ENCODE measurements at places on chromosomes 5 and 9.

GRCh38 chr5:65100911-65101631 lies 332.3 kb downstream of the CWC27 start:
- DNase-seq = peak; percentile 79

DNA sequence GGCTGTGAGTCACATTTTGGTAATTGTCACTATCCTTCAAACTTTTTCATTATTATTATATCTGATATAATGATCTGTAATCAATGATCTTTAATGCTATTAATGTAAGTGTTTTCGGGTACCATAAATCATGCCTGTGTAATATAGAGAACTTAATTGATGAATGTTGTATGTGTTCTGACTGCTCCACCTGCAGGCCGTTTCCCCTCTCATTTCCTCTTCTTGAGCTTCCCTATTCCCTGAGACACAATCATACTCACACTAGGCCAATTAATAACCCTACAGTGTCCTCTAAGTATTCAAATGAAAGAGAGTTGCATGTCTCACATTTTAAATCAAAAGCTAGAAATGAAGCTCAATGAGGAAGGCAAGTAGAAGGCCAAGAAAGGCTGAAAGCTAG lies 420.9 kb upstream of the SGCD start:
- DNase-seq = no peak

DNA sequence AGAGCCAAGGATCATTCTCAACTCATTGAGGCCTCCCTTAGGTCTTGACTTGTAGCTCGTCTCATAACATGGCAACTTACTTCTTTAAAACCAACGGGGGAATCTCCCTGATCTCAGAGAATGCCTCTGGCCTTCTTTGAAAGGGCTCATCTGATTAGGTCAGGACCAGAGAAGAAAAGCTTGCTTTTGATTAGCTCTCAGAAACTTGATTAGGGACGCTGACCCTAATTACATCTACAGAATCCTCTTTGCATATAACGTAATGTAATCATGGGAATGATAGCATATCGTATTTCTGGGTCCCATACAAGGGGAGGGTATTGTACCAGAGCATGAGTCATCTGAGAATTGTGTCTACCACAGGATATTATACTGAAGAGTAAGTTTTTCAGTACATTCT lies 125.1 kb upstream of the SH3GL2 start:
- DNase-seq = no peak

- DNase-seq = peak; percentile 54
These were observed 49.4 kb upstream of the COL5A1 start for GRCh38 chr9:134592018-134592818.

DNA sequence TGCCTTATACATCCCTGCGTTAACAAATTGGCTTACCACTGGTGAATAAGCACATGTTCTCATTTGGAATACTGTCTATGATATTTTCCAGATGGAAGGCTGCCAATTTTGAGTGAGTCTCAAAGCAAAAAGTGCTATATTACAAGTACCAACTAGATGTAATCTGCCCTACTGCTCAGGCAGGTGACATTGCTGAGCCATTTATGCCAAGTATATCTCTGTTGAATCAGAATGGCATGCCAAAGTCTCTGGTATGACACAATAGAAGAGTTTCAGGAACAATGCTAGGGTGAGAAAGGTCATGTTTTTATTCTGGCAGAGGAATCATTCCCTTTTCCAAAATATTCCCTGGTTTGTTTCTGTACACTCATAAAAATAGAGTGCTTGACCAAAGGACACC lies 356.5 kb downstream of the CDH9 start:
- no peak for DNase-seq

DNA sequence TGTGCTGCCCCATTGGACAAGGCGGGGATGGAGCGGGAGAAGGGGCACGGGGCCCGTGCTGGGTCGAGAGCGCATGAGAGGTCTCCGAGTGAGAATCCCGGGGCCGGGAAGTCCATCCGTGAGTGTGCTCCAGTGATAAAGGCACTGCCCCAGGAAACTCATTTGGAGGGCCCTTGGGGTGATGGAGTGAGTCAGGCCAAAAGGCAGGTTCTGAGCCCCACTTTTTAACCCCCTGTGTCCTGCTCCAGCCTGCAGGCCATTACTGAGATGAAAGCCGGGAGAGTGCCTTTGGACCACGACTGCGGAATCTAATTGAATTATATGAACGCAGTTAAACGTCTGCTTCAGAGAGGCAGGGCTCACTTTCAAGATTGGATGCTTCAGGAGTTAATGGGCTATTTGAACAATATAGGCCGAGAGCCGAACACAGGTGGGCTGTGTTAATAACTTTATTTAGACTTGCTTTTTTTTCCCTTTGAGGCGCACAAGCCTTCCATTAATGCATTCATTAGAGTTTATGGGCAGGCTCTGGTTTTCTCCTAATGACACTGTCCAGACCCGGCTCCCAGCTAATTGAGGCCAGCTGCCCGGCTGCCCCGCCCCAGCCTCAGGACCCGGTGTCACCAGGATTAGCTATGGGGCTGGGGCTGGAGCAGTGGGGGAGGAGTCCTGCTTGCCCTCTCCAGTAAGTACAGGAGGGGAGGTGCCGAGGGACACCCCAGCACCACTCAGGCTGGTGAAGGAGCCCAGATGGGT lies 79.1 kb upstream of the LMX1B start:
- peak; percentile 73 for DNase-seq

DNA sequence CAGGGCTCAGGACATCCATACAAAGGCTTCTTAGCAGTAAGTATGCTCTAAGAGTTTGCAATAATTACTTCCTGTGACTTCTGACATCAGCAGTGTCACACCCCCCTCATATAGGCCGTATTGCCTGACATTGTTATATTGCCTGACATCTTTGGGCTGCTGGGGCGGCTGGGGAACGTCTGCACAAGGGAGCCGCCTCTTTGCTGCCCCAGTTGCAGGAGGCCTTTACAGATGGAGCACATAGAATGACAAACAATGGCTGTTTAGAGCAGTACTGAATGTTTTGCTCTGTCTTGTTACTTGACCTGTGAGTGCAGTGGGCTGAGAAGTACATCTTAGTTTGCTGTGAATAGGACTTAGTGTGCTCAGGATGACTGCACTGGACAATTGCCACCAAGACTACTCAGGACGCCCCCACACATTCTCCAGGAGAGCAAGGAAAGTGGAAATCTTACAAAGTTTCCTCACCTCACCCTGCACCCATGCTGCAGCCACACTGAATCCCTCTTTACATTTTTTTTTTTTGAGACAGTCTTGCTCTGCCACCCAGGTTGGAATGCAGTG lies 65.4 kb upstream of the SPOCK1 start:
- no peak for DNase-seq

- DNase-seq = peak; percentile 48
These were observed 251.8 kb upstream of the DMRT1 start for GRCh38 chr9:589723-590122.

- no peak for DNase-seq
These were observed 159.1 kb downstream of the YIPF5 start for GRCh38 chr5:144011388-144011787.

- no peak for DNase-seq
These were observed 106.3 kb upstream of the GPBP1 start for GRCh38 chr5:57067597-57067924.

GRCh38 chr9:114953959-114954358 lies 23.6 kb upstream of the TNFSF8 start:
- peak; percentile 16 for DNase-seq

DNA sequence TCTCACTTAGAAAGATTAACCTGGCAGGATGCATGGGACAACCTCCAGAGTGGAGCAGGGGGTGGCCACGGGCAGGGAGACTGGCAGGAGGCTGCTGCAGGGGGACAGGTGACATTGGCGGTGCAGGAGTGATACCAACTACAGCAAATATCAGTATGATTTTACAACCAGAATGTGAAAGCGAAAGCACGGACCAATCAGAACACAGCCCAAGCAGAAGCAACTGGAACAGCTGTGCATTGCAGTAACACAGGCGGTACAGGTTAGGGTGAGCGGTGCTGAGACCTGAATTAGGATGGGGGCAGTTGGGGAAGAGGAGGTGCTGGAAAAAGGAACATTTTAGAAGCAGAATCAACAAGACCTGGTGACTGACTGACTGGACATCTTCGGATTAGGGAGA lies 29.3 kb downstream of the POLR1E start:
- no peak for DNase-seq

DNA sequence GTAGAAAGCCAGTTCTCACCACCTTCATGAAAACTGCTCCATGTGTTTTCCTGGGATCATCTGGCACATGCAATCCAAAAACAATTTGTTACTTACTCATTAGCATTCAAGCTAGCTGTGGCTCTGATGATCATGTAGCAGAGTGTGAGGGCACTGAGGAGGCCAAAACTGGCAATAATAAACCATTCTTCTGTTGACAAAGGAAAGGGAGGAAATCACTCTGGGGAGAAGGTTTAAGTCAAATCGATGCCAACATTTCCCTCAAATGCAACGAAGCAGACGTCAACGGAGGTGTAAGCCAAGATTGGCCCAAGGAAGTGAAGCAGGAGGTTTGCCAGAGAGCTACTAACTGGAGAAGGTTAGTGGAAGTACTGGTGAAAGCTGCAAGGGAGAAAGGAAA lies 55.7 kb upstream of the TBC1D9B start:
- DNase-seq = no peak

GRCh38 chr9:70868041-70868440 lies 253.4 kb downstream of the TRPM3 start:
- peak; percentile 62 for DNase-seq

- no peak for DNase-seq
These were observed 52.6 kb downstream of the HINT1 start for GRCh38 chr5:131112424-131112823.

DNA sequence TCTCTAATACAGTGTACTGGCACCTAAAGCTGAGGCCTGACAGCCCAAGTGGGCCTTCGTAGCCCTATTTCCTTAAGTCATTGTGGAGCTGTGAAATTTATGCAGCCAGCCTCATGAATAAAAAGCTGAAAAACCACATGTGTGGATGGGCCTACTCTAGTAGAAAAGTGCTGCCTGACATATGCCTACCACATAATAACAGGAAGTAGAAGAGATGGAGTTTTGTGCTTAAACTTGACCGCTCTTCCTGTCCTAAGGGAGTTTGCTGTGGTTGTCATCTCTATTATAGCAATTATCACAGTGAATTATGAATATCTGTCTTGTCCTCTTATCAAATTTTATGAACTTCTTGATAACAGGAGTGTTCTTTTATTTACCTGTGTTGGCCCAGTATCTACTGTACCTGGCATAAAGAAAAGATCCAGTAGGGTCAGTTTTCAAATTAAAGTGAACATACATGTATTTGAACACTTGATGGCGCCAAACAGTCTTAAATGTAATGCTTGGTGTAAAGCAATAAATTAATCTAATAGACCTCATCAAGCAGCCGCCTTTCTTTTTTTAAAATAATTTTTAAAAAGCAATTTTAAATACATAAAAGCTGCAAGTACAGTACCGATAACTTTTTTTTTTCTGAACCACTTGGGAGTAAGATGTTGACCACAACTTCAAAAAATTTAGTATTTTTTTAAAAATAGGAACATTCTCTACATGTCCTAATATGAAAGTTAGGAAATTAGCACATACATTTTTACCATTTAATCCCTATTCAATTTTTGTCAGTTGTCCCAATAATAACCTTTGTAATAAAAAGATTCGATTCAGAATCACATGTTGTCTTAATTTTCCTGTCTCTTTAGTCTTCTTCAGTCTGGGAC lies 51.0 kb downstream of the FKTN start:
- peak; percentile 63 for DNase-seq

GRCh38 chr5:56729488-56729887 lies 85.9 kb upstream of the MAP3K1 start:
- no peak for DNase-seq

GRCh38 chr9:99881769-99882168 lies 24.7 kb upstream of the STX17 start:
- no peak for DNase-seq

GRCh38 chr5:24621792-24622191 lies 23.0 kb downstream of the CDH10 start:
- peak; percentile 53 for DNase-seq

- no peak for DNase-seq
These were observed 13.3 kb upstream of the WHRN start for GRCh38 chr9:114518599-114519022.

GRCh38 chr5:138468133-138468965 lies 3.1 kb downstream of the EGR1 start:
- peak; percentile 49 for DNase-seq

GRCh38 chr5:161372682-161373344 lies 173.7 kb downstream of the GABRB2 start:
- DNase-seq = no peak

- DNase-seq = no peak
These were observed 107.5 kb downstream of the NREP start for GRCh38 chr5:111649516-111649915.

- DNase-seq = no peak
These were observed 77.3 kb upstream of the MAP3K1 start for GRCh38 chr5:56737951-56738606.

GRCh38 chr5:24805230-24805629 lies 160.5 kb upstream of the CDH10 start:
- DNase-seq = no peak

DNA sequence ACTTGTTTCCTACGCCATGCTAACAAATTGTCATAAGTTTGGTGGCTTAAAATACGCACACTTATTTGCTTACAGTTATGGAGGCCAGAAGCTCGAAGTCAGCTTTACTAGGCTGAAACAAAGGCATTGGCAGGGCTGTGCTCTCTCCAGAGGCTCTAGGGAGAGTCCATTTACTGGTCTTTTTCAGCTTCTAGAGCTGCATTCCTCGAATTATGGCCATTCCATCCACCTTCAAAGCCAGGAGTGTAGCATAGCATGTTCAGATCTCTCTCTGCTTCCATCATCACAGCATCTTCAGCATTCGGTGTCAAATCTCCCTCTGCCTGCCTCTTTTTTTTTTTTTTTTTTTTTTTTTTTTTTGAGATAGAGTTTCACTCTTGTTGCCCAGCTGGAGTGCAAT lies 670.2 kb downstream of the ACTL7B start:
- no peak for DNase-seq

DNA sequence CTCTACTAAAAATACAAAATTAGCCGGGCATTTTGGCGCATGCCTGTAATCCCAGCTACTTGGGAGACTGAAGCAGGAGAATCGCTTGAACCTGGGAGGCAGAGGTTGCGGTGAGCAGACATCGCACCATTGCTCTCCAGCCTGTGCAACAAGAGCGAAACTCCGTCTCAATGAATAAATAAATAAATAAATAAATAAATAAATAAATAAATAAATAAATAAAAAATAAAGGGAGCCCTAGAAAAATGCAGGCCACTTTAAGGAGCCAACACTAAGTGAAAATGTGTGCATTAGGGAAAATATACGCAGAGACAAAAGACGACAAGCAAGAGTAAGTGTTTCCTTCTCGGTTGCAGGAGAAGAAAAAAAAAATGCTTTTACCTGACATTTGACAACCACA lies 132.6 kb upstream of the CDH10 start:
- DNase-seq = no peak

DNA sequence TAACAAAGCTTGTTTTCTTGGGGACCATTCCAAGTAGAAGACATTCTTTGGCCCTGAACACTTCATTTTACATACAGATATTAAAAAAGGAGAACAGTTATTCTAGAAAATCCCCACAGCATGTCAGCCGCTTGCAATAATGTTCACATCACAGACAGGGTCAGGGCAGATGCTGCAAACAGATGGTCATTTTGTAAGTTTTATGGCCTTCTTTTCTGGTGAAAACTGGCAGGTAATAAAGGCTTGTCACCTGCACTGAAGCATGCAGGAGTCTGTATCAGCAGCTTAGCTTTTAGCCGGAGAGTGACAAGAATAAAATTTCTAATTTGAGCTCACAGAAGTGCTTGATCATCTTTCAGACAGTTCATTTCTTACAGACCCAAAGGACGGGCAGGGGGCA lies 220.9 kb upstream of the DAP start:
- DNase-seq = no peak

Data from eye (tissue), 1 donor.